ENCODE measurements at places on chromosomes 12 and 14. TPM values are rescaled to one million over a fixed set of nuclear protein-coding genes. Genes with fewer than 3 reads are reported as not detected.

TAC3 gene
- total RNA-seq = not detected

RTN1 gene
- total RNA-seq = 70.2 TPM

LTBP2 gene
- total RNA-seq = 0.43 TPM

SCNN1A gene
- total RNA-seq = 0.29 TPM

SOAT2 gene
- not detected for total RNA-seq

HOXC4 gene
- 0.12 TPM for total RNA-seq

SLC7A8 gene
- 1.1 TPM for total RNA-seq

EIF2B1 gene
- 36.4 TPM for total RNA-seq

TMEM52B gene
- total RNA-seq = not detected

Measured in NCI-H460 (cell line).